ENCODE measurements at places on chromosomes 2 and 18.

DNA sequence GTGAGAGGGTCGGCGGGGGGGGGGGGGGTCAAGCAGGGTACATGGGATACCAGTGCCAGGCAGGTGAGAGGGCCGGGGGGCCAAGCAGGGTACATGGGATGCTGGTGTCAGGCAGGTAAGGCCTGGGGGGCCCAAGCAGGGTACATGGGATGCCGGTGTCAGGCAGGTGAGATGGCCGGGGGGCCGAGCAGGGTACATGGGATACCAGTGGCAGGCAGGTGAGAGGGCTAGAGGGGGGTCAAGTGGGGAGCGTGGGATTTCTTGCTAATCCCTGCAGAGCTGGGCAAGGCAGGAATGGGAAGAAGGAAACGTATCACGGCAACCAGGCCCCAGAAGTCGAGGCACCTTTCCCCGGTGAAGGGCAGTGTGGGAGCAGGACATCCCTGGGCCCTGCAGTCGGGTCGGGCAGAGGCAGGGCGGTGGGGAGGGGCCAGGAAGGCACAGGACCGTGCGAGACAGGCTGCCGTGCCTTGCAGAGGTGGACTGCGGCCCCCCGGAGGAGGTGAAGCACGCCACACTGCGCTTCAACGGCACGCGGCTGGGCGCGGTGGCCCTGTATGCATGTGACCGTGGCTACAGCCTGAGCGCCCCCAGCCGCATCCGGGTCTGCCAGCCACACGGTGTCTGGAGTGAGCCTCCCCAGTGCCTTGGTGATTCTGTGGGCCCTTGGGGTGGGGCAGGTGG lies 49.3 kb downstream of the MTERF4 start:
- DNase-seq: no peak

GRCh38 chr18:77105028-77105427 lies 27.6 kb downstream of the MBP start:
- DNase-seq: no peak

GRCh38 chr2:55159037-55159651 lies 72.9 kb downstream of the CLHC1 start:
- DNase-seq: no peak

DNA sequence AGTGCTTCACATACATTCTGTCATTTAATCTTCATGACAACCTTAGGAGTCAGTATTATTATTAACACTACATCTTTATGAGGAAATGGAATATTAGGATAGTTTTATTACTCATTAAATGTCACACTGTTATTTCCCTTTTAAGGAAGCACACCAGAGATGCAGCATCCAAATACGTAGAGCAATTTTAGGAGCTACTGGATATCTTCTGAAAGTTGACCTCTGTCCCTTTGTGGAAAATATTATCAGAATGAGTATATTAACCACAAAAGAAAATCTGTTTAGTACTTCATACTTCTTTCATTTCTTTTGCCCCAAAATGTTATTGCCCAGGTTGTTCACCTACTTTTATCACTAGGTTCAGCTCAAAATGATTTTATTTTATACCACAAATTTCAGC lies 72.9 kb upstream of the APCDD1 start:
- no peak for DNase-seq

- no peak for DNase-seq
These were observed 86.3 kb downstream of the PMAIP1 start for GRCh38 chr18:59986139-59986538.

GRCh38 chr2:118902266-118903028 lies 39.5 kb upstream of the MARCO start:
- no peak for DNase-seq

GRCh38 chr2:217928324-217929181 lies 74.2 kb downstream of the TNS1 start:
- DNase-seq: no peak

Data from T-helper 22 cell (primary cell).